ENCODE measurements at places on chromosomes 1 and 21.

DNA sequence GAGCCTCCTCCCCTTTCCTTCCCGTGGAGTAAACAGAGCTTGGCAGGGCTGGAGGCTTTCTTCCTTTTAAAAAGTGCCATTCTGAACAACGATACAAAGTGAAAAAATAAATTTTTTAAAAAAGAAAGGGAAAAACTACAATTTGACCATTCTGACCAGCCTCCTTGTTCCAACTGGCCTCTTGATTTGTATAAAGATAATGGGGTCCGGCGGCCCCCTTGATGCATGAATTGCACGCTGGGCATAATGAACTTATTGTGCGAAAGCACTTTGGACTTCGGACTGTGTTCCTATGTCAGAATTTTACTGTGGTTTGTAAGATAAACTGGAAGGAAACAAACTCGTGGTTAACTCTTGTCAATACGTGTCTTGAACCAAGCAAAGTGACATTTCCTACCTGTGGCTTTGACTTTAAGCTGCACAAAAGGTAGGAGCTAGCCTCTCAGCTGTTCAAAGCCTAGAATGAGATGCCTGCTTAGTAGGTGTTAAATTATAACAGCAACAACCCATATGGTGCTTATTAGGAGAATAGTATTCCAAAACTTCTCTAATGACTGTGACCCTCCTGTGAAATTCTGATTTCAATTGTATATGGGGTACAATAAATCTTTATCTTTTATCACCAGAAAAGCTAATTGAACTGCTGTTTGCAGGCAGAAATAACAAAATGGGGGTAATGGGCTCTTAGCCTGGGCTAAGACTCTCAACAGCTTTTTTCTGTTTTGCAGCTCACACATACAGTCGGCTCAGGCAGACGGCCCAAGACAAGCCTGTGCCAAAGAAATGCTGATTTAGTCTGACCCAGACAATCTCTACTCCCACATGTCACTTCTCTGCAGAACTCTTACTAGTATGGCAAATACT is 9.3 kb downstream of the IRF2BP2 start:
- DNase-seq: peak; percentile 33

- DNase-seq: no peak
These were observed 28.9 kb upstream of the FAM163A start for GRCh38 chr1:179714159-179714558.

GRCh38 chr1:50967416-50968157 is 2.5 kb upstream of the CDKN2C start:
- no peak for DNase-seq

DNA sequence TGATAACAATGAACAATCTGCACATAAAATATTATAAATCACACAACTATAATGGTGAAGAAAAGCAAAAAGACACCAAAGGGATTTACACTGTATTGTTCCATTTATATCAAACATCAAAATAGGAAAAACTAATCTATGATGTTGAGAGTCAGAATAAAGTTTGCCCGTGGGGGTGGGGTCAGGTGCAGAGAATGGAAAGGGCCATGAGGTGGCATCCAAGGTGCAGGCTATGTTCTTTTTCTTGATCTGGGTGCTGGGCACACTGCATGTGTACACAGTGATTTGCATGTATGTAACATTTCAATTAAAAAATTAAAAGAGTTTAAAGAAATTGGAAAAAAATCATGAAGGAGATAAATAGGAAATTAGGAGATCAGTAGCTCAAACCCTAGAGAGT is 127.3 kb downstream of the DSCAM start:
- DNase-seq: no peak

DNA sequence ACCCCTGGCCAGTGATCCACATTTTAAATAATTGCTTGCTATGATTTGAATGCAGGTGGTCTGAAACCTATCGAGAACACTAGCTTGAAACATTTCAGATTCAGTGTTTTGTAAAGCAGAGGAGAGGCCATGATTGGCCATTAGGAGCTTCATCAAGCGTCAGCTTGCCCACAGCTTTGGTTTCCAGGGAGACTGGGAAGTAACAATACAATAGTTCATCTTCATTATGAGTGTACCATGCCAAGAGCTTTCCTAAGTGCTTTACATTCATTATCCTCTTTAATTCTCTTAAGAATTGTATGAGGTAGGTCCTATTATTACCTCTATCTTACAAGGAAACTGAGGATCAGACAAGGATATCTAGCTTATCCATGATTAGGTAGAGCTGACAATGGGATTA is 27.7 kb upstream of the ATP5PO start:
- DNase-seq: no peak

DNA sequence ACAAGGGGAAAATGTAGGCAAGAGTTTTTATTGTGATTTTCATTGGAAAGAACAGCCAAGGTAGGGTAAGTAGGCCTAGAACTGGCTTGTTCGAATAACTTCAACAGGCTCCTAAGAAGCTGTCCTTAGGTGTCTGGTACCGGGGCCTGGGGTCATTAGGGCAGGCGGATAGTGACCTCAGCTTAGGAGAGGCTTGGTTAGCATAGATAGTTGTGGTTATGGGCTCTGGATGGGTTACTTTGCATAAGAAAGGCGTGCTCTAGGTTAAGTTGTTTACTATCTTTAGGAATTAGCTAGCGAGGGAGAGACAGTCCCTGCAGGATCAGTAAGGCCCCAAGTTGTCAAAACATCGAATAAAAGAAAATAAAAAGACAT is 20.7 kb upstream of the HPCAL4 start:
- no peak for DNase-seq

GRCh38 chr1:235045921-235046601 is 82.6 kb downstream of the TOMM20 start:
- DNase-seq: no peak

DNA sequence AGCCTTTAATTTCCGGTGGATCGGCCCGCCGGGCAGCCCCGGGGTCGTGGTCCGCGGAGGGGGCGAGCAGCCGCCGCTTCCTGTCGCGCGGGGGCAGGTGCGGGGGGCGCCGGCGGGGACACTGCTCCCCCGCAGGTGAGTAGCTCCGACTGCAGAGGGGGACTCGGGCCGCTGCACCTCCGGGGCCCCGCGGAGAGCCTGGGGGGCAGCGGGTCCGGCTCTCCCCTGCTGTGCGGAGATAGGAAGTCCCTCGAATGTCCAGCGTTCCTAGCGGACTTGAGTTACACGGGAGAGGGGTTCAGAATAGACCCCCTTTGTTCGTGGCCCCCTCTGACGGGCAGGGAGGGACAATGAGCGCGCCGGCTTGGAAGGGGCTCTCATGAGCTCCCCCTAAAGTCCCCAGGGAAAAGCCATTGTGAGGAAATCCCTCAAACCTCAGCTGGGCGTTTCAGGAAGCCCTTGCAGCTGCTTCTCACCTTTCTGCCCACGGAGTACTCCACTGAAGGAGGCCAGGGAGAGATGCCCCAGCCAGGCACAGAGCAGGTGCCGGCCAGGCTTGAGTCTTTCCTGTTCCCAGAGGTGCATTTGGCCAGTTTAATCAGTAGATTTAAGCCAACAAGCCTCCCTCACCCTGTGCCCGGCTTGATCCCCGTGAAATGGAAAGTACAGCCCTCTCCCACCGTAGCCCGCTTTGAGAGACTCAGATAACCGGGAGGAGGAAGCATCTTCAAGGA is 925 bp downstream of the PDE9A start:
- DNase-seq: no peak

DNA sequence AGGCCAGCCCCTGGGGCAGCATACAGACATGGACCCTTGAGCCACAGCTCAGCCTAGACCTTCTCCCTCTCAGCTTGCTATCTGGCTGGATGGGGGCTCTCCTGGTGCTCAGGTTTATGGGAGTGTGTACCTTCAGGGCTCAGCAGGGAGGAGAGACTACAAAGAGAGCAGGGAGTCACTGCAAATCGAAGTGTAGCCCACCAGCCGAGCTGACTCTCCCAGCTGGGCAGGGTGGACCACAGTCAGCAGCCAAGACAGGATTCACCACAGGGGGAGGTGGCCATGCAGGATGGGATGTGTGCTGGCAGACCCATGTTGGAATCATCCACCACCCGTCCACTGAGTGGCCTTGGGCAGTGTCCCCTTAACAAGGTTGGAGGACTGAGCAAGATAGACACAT is 78.3 kb downstream of the GLIS1 start:
- no peak for DNase-seq

- no peak for DNase-seq
These were observed 133.2 kb downstream of the GDAP2 start for GRCh38 chr1:117796226-117796625.

GRCh38 chr1:234494049-234494448 is 15.1 kb upstream of the TARBP1 start:
- DNase-seq: no peak

GRCh38 chr1:44499306-44499705 is 94.3 kb downstream of the RNF220 start:
- no peak for DNase-seq

GRCh38 chr1:157819896-157820295 is at the start of gene FCRL1:
Gene FCRL1 (minus strand): TSS chr1:157820120. CDS start chr1:157820037, 83 bp downstream.
- DNase-seq: no peak

DNA sequence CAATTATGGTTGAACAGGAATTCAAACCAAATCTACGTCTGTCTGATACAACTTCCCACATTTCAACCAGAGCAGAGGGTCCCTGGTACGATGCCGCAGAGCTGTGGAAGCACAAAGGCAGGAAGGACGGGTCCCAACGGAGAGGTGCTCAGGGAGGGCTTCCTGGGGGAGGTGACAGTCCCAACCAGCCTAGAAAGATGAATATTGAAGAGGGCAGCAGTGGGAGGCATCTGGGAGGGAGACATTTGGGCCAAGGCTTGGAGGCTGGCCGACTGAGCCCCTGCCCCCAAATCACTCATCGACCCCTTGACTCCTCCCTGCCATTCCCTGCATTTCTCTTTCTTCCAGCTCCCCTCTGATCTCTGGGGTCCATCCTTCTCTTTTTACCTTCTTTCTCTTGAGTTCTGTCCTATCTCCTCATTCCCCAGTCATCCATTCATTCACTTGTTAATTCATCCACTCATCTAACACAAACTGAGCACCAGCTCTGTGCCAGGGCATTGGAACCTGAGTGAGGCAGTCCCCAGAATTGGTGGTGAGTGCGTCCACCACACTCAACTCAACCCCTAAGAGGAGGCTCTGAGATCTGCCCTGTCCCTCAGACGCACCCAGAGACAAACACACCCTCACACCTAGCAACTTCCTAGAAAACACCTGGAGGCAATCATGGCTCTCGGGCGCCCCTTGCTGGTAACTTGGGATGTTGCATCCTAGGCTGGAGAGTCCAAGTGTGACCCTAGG is 13.2 kb upstream of the CELA3B start:
- DNase-seq: peak; percentile 67

Data from midbrain (tissue), 1 donor.